ENCODE measurements at places on chromosomes 11 and 22.

DNA sequence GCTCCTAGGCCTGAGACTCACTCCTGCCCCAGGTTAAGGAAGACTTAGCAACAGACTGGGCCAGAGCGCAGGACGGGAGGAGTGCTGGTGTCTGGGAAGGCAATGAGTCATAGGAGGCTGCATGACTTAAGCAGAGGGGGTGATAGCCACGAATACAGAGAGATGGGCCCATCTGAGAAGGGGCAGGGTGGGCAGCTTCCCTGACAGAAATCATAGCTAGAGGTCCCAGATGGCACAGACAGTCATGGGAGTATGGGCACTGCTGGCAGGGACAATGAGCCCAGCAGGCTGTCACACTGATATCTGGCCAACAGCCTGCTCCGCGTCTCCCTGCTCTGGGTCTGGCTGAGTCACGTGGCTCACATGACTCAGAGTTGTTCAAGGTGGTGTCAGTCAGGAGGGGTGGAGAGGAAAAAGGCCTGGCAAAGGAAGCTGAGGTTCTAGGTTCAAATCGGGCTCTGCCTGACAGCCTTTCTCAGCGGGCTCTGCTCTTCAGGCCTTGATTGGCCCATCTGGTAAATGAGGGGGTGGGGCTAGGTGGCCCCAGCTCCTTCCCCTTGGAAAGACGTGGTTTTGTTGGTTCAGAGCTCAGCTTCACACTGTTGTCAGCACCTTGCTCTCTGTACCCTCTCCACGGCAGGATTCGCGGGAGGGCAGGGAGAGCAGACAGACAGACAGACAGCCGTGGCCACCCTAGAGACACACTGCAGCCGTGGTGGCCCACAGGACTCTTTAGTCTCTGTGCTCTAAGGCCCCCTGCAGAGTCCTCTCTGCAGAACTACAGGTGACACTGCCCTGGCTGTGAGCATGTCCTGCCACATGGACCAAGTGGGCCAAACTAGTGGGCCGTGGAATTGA is 47.8 kb downstream of the DBX1 start:
- no peak for DNase-seq

GRCh38 chr11:10631761-10632160 is 61.8 kb downstream of the IRAG1 start:
- DNase-seq = no peak

GRCh38 chr22:48473202-48473601 is 1354.5 kb downstream of the BRD1 start:
- DNase-seq = no peak

GRCh38 chr11:42237701-42238235 is 778.3 kb upstream of the LRRC4C start:
- DNase-seq = no peak

GRCh38 chr11:122339436-122340060 is 223.5 kb upstream of the BLID start:
- DNase-seq = no peak

DNA sequence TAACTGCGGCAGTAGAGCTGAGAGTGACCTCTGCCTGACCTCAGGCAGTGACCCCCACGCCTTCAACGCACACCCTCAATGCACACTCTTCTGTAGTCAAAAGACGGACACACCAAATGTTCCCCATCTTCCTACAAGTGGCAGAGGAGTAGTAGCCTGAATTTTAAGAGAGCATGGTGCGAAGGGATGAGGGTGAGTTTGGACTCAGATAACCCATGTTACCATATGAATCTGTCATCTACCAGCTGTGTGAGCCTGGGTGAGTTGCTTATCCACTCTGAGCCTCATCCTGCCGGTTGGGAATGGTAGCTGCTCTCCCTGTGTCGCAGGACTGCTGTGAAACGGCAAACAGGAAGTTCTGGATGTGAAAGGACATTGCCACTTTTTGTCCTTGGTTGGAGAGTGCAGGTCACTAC is 20.6 kb upstream of the ROBO3 start:
- DNase-seq = no peak

- no peak for DNase-seq
These were observed 1.0 kb downstream of the SYT12 start for GRCh38 chr11:67023957-67024353.

DNA sequence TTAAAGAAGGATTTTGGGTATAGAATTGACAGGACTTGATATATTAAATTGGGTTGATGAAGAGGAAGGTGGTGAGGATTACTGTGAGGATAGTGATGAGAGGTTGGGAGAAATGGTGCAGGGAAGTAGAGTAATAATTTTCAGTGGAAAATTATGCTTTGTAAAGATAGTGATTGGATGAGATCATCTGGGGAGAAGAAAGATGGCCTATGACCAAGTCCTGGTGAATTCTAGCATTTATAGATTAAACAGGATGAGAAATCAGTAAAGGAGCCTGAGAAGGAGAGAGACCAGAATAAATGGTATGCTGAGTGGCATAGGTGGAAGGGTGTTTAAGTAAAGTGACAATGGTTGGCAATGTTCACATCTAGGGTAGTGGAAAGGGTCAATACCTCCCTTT is 15.0 kb downstream of the IPO7 start:
- DNase-seq = no peak

- DNase-seq = no peak
These were observed 100.4 kb downstream of the KIRREL3 start for GRCh38 chr11:126899961-126900748.

DNA sequence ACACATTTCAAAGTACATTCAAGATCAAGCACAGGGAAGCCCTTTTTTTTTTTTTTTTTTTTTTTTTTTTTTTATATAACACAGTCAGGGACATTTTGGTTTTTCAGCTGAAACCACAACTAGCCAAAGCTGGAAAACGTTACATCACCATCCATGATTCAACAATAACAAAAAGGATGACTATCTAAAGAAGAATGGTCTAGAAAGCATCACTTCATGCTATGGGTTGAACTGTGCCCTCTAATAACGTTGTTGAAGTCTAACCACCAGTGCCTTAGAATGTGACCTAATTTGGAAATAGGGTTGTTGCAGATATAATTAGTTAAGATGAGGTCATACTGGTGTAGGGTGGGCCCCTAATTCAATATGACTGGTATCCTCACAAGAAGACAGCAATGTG is 46.6 kb downstream of the MTMR2 start:
- no peak for DNase-seq

GRCh38 chr11:73219396-73220285 is 1.6 kb downstream of the P2RY2 start:
- no peak for DNase-seq

GRCh38 chr11:256952-257737 is 20.4 kb downstream of the PSMD13 start:
- DNase-seq = no peak

DNA sequence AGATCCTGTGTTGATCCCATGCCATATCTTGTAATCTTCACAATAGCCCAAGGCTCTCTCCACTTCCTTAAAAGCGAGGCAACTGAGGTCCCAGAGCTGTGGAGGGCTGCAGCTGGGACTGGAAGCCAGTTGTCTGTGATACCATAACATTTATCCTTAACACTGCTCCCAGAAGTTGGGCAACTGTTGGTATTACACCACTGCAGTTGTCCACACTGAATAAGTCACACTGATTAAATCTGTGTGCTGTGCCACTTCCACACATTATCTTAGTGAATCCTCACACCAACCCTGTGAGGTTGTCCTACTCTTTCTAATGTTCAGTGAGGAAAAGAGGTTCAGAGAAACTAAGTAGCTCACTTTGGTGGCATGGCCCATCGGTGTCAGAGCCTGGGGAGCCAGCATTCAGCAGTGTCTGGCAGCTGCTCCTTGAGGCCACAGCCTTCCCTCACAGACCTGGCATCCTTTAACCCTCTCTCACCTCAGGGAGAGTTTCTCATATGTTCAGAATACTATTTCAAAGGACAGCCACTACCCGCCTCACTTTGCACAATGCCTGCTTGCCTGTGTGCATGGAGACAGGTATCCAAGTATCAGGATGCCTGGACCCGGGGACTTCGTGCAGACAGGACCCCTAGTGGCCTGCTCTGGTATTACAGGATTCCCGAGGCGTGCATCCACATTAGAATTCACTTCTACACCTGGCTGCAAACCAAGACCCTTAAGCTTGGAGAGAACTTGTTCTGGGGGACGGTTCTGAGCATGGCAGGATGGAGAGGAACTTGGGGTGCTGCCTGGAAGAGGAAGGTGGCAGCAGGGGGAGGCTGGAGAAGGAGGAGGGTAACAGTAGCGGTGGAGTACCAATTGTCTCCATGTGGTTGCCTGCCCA is 221.9 kb upstream of the TBCEL start:
- peak; percentile 34 for DNase-seq

GRCh38 chr22:40862537-40862936 is 624 bp upstream of the DNAJB7 start:
- DNase-seq = no peak

- peak; percentile 66 for DNase-seq
These were observed 2.0 kb downstream of the PARVG start for GRCh38 chr22:44182588-44183286.

DNA sequence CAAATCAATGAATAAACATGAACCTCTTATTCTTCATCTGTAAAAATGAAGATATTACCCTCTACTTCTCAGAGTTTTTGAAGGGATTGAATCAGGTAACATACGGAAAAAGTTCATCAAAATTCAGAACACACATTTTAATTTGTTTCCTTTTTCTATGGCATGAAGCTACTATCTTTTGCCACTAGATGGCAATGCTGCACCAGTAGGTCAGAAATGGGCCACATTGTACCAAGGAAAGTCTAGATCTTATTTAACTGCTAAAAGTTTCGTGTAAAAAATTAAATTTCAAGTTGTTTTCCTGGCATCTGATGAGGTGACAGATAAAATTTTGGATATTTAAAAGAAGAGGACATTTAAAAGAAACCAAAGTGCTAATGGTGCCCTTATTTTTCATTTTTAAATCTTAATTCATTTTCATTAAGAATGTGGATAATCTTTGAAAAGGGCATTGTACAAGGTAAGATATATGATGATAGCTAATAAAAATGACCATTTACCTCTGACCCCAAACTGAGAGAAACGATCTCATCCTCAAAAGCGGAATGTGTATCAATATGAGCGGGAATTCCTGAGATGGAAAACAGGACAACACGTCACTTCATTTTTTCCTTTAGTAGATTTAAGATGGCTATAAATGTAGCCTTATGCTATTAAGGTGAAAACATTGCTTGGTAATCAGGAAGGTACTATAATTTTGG is 16.1 kb downstream of the ALKBH8 start:
- DNase-seq = peak; percentile 59

- DNase-seq = no peak
These were observed 60.2 kb upstream of the PPARA start for GRCh38 chr22:46090036-46090591.

- no peak for DNase-seq
These were observed 123.8 kb downstream of the LARGE1 start for GRCh38 chr22:33796494-33796893.

DNA sequence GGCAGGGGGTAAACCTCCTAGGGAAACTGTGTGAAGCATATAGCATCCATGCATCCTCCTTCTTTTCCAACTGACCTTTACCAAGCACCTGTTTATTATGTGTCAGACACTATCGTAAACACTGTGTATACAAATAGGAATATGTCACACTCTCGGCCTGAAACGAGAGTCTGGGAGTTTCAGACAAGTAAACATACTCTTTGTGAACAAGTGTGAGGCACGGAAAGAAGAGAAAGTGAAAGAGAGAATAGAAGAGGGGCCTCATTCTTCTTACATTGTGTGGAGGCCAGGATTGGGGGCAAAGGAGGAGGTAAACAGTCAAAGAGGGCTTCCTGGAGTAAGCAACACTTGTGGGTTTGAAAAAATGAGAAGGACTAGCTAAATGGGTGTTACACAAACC is 16.4 kb downstream of the CSNK2A3 start:
- no peak for DNase-seq

DNA sequence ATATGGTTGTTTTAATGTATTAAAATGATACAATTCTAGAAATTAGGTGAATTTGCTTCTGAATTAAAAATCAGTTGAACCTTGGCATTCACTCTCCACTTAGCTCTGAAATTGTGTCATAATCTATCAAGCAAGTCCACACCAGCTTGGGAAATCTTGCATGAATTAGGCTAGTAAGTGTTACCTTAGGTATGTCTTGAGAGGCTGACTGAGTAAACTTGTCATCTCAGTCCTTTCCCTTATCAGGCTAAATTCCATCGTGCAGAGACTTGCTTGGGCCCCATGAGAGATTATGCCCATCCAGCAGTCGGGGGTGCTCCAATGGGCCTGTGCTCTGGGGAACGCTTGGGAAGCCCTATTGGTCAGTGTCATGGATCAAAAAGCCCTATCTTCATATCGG is 33.9 kb upstream of the ST14 start:
- DNase-seq = no peak

GRCh38 chr11:6614446-6614845 is 2.4 kb upstream of the TAF10 start:
- no peak for DNase-seq

DNA sequence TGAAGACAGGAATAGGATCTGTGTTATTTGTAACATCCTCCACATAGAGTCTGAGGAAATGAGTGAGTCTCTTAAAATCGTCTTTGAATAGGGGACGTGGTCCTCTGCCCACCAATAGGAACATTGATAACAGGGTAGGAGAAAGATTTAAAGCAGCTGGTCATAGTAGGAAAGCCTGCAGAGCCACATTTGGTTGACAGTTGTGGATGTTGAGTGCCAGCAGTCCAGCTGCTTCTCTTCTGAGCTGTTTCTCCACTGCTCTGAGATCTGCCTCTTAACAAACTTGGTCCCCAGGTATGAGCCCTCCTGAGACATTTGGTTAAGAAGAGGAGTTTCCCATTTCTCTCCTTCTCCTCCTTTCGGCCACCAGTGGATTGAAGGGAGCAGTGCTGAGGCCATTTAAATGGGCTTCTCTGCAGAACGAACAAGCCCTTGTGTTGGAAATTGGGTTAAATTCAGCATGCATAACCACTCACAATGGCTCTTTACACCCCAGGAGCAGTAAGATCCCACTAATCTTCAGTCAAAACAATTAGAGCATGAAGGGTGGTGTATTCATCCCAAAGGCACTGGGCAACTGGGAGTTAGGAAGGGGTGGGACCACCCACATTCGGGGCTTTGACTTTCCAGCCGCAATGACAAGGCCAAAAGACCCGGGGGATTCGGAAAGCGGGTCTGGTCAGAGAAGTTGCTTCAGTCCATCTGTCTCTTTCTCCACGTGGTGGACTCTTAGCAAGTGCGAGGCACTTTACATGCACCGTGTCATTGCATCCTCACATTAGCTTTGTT is 32.3 kb downstream of the MIAT start:
- DNase-seq = no peak

- no peak for DNase-seq
These were observed 19.2 kb upstream of the UPK3A start for GRCh38 chr22:45265535-45265934.

DNA sequence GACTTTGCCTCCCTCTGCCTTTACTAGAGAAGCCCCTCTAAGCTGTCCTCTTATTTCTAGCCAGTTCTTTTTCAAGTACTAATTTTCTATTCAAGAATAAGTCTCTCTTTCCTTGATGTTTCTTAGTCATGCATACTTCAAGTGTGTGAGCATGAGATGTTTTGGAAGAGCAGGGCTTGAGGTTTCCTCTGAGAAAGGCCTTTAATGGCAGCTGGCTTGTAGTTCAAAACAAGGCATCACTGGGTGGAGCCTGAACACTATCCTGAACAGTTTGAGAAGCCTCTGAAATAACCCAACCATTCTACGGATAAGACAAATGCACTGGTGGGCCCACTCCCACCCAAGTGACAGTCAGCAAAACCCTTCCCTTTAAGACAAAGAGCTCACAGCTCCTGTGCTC is 37.6 kb downstream of the CLDN25 start:
- no peak for DNase-seq
